Fibroblast of lung (primary cell): ENCODE measurements at places on chromosomes 1 and 21.

DNA sequence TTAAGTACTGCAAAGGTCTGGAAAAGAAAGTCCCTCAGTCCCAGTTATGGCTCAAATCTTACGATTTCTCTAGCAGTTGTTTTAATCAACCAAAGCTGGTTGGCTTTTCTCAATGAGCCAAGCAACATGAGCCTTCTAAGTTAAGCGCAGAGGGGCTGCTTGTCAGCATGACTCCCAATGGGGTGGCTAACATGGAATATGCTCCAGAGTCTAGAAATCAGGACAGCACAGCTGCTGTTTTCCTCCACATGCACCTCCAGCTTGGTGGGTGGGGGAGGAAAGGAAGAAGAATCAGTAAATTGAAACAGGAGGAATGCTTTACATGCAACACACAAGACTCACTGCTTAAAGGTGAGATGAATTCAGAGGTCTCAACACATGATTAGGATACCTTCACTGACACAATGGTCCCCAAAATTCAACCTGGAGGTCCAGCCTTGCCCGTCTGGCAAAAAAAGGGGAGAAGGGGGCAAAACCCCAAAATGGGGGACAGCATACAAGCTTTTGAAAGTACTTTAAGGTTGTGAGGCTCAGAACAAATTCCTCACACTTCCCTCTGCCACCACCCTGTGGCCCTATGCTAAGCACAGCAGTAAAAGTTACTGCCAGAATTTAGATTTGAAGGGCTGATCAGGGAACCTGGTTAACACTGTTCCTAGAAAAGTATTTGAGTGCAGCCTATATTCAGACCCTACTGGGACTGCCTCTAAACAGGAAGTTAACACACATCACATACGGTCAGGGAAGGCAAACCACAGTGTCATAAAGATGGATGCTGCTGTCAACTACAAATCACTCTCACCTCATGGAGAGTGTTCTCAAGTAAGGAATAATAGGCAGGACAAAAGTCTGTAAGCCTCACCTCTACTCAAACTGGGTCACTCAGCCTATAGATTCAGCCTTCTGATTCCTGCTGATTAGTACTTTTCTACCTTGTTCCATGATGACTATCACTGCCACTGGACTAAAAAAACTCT lies 2.6 kb downstream of the GATAD2B start:
- peak; percentile 64 for DNase-seq

DNA sequence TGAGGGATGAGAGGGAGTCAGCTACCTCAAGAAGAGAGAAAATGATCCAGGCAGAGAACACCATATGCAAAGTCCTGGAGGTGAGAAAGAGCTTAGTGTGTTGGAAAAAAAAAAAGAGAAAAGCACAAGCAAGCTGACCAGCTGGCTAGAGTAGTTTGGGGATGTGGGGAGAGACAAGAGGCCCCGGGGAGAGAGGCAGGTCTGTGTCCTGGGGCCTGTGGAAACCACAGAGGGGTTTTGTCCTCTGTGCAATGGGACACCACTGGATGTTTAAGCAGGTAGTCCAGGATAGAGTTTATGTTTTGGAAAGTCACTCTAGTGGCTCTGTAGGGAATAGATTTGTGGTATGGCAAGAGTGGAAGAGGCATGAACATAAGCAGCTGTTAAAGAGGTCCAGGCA lies 14.4 kb upstream of the CHI3L1 start:
- DNase-seq, result no peak

GRCh38 chr21:28454564-28455252 lies 538.0 kb downstream of the LTN1 start:
- DNase-seq, result peak; percentile 49

- DNase-seq, result no peak
Observed at GRCh38 chr21:44833663-44834062, 15.8 kb upstream of the SUMO3 start.

- no peak for DNase-seq
Observed at GRCh38 chr1:54477153-54477561, 70.9 kb upstream of the ACOT11 start.

- no peak for DNase-seq
Observed at GRCh38 chr1:185207170-185207569, 50.2 kb downstream of the SWT1 start.

DNA sequence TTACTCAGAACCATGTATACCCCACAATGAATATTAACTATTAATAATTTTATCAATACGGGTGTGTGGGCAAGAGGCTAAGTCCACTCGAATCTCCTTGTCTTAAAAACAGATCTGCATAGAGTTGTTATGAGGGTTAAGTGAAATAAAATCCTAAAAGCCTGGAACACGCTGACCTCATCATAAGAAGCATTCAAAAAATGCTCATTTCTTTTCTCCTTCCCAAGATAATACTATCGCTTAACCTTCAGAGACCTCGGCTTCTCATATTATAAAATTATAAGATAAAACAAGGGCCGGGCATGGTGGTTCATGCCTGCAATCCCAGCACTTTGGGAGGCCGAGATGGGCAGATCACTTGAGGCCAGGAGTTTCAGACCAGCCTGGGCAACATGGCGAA lies 35.1 kb downstream of the LPAR3 start:
- no peak for DNase-seq

DNA sequence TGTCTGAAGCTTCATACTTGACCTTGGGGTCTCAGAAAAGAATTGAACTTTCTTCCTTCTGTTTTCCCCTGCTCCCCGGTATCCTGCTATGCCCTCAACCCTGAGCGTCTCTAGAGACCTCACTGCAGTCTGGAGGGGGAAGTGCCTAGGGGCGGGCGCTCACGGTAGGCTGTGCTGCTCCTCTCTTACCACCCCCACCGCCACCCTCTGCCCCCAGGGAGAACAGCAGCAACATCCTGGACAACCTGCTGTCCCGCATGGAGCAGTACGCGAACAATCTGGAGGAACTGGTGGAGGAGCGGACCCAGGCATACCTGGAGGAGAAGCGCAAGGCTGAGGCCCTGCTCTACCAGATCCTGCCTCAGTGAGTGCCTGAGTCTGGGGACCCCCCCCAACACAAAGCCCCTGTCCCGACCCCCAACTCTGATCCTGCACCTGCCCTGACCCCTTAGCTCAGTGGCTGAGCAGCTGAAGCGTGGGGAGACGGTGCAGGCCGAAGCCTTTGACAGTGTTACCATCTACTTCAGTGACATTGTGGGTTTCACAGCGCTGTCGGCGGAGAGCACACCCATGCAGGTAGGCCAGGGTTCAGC lies 10.3 kb downstream of the NPR1 start:
- DNase-seq, result no peak

DNA sequence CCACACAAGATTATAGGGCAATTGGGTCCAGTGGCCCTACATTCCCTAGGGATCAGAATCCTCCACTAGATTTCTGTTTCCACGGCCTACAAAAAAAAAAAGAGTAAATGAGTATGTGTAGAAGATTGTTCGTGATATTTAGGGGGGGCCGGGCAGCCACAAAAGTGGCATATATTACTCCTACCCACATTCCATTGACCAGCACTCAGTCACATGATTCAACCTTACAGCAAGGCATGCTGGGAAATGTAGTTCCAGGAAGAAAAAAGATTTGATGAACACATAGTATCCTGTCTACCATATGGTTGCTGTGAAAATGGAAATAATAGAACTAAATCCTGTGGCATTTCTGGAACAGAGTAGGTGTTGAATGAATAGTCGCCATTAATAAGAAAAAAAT lies 43.4 kb upstream of the GJB5 start:
- DNase-seq, result no peak

DNA sequence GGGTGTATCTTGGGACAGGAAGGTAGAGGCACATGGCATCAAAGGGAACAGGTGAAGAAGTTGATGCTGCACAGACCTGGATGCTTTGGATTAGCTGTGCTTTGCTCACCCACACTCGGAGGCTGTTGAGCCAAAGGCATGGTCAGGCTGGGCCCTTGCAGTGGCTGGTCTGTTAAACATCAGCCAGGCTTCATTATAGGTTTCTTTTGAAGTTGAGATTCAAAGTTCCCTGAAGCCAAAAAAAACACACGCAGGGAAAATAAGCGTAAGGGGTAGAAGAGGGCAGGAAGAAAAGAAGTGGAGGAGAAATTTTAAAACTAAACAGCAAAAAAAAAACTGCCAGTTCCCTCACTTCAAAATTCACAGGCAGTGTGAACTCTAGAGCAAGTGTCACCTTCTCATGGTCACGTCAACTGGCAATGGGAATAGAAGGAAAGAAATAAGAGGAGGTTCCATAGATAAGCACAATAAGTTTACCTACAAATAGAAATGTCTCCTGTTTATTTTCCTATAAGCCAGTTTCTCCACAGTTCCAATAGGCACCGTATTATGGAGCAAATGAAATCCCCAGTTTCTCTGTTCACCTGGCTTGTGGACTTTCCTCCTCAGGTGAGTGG lies 139.5 kb downstream of the PAPPA2 start:
- no peak for DNase-seq

DNA sequence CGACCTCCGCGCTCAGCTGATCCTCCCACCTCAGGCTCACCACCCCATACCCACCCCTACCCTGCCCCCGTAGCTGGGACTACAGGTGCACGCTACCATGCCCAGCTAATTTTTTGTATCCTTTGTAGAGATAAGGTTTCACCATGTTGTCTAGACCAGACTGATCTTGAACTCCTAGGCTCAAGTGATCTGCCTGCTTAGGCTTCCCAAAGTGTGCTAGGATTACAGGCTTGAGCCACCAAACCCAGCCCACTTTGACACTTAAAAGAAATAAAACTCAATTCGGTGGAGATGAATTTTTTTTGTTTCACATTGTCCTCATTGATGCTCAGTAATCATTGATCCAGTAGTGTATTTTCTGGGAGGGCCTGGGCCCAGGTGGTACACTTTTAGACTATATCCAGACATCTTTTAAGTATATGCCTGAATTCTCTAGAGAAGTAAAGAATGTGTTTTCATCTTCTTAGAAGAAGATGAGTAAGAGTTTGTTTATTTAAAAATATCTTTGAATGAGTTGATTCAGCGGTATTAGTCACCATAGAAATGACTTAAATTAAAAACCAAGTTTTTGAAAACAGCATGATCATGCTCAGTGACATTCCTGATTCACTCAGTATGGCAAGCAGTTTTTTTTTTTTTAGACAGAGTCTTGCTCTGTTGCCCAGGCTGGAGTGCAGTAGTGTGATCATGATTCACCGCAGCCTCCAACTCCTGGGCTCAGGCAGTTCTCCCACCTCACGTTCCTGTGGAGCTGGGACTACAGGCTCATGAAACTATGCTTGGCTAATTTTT lies 57.8 kb downstream of the EPB41 start:
- DNase-seq, result peak; percentile 91

GRCh38 chr1:67322442-67322841 lies 14.8 kb downstream of the IL12RB2 start:
- DNase-seq, result no peak

DNA sequence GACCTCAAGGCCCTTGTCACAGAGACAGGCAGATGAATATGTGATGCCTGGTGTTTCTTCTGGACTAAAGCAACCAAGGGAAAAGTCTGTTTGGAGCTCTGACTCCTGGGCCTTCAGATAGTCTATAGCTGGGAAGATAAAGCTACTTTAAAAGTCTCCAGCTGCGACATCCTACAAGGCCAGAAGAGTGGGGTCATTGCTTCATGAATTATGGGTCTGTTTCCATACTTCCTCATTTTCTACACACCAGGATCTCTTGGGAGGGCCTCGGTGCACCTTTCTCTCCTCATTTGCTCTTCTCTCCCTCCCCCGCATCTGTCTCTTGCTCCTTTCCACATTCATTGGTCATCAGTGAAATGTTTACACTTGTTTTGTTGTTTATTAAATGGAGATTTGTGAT lies 44.8 kb downstream of the SYT2 start:
- DNase-seq, result no peak

DNA sequence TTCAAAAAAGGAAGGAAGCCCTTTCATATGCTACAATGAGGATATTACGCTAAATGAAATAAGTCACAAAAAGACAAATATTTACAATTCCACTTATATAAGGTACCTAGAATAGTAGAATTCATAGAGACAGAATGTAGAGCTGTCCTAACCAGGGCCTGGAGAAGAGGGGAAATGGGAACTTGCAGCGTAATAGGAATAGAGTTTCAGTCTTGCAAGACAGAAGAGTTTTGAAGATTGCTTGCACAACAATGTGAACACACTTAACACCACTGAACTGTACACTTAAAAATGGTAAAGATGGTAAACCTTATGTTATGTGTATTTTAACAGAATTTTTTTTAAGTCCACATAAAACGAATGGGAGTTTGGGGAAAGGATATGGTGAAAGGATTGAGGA lies 2.9 kb downstream of the CD1B start:
- DNase-seq, result no peak

GRCh38 chr21:44737706-44738354 lies 26.5 kb upstream of the TSPEAR start:
- DNase-seq, result peak; percentile 22

GRCh38 chr1:190852611-190853010 lies 374.9 kb upstream of the BRINP3 start:
- DNase-seq, result no peak

DNA sequence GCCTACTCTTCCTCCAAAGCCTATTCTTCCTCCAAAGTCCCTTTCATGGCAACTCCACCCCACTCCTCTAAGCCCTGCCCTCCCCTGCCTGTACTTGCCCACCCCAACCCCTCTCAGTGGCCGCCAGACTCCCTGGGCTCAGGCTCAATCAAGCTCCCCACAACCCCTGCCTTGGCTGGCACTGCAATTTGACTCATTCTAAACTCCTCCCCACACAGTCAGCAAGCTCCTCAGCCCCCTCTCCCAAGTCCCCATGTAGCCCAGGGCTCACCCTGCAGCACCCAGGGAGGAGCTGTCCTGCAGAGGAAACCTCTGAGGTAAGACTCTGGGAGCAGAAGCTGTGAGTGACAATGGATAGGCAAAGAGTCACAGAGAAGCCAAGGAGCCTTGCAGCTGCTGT lies 3.6 kb upstream of the VSIG8 start:
- no peak for DNase-seq

DNA sequence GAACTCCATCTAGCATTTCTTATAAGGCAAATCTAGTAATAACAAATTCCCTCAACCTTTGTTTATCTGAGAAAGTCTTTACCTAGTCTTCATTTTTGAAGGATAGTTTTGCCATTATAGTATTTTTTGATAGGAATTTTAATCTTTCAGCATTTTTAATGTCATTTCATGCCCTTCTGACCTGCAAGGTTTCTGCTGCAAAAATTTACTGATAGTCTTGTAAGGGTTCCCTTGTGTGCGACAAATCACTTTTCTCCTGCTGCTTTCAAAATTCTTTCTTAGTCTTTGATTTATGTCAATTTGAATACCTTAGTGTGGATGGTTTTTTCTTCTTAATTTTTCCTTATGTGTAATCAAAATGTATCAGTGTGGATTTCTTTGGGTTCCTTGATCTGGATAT lies 297.5 kb upstream of the FAM78B start:
- DNase-seq, result no peak

DNA sequence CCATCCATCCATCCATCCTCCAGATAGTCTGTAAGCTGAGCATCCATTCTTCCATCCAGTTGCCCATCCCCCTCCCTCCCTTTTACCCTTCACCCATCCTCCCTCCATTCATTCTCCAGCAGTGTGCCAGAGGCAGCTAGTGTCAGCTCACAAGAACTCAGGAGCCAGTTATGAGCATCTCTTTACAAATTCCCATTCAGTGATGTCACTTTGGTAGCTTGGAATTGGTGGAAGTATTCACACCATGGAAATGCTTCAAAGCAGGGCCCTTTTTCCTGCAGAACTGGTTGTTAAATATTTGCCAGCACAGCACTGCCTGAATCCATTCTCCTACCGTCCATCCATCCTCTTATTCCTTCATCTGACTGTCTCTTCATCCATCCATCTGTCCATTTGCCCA lies 72.5 kb downstream of the ARHGEF10L start:
- DNase-seq, result peak; percentile 74
